ENCODE measurements at places on chromosomes 13 and 19. TPM values are rescaled to one million over a fixed set of nuclear protein-coding genes. Genes with fewer than 3 reads are reported as not detected.

The DLL3 gene
- total RNA-seq: 0.86 TPM

The KASH5 gene
- total RNA-seq: not detected

The KIR2DL4 gene
- total RNA-seq: not detected

The LHB gene
- total RNA-seq: 1.8 TPM

The LILRB5 gene
- total RNA-seq: not detected

DNA sequence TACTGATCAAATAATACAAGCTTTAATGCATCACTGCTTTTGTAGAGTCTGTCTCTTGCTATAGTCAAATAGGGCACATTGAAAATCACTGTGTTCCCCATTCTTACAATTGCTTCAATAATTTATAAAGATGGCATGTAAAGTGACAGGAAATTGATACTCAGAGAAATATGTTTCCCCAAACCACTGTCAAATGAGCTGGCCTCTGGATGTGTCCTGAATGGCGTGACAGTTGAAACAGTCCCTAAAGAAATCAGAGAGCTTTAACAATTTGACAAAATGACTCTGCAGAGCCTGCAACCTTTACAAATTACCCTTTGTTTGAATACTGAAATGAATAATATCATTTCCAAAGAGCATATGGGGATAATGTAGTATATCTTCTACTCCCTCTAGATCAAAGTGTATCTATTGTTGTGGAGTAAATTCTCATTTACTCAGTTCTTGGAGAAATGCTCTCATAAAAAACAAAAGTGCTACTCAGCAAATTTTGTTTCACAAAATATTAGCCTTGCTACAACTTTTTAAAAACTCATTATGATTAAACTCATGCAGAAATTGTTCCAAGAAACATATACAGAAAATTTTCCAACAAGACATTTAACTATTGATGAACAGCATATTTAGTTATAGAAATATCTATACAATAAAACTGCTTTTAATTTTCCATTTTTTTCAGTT lies 763.2 kb upstream of the SPRY2 start:
- no peak for DNase-seq

DNA sequence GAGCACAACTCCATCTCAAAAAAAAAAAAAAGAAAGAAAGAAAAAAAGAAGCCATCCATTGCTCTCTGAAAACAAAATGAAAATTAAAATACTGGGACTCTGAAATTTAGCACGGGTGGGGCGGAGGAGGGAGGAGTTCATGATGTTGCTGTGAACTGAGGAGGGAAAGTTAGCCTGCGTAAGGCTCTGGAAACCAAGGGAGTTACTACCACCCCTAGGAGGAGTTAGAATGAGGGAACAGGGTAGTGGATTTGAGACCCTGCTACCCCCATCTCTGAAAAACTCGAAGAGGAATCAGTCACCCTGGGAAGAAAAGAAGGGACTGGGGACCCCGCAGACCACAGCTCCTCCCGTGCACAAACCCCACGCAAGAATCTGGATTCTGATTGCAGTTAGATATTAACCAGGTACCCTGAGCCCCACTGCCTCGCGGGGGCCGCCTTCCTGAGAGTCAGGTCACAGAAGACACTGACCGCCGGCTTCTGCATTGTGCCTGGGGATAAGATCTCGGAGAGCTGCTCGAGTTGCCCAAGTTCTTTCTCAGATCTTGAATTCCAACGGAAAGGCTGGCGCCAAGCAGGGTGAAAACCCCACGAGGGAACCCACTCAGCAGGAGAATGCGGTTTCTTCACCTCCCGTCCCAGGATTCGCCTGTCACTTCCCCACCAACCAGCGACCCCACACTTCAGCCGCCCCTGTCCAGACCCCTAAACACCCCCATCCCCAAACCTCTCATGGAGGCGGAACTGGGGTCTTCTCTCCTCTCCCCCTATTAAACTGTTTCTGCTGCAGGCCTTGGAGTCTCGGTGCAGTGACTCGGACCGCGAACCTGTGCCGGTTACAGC lies 870 bp downstream of the ZNF442 start:
- peak; percentile 48 for DNase-seq

- no peak for DNase-seq
These were observed 321.3 kb downstream of the FOXO1 start for GRCh38 chr13:40345149-40345514.

GRCh38 chr13:90103099-90103784 lies 1244.2 kb upstream of the MIR17HG start:
- no peak for DNase-seq

DNA sequence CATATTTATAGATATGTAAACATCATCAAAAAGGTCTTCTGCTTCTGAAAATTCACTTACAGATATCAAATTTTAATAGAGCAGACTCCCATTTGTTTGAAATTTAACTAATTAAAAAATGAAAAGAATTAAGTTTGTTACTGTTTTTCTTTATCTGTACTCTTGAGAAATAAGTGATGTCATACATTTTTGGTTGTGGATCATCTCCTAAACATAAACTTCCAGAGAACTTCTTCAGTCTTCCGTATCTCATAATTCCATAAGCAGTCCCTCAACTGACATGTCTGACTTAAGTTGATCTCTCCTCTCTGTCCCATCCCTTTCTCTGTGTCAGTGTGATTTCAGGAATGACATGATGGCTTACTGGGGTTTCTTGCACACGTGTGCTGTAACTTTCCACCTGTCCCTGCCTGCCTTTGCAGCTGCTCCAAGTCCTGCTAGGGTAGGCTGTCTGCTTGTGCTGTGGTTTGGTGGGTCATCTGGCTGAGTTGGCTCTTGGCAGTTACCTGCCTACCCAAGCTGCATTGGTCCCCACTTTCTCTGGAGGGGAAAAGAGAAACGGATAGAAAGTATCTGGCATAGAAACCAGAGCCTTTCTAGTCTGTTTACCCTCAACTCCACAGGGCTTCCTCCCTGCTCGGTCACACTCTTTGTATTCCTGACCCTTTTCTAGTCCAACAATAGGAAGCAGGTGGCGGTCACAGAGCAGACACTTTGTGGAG lies 127.1 kb downstream of the GGACT start:
- no peak for DNase-seq

GRCh38 chr19:49624967-49625910 lies 14.7 kb downstream of the RRAS start:
- DNase-seq: no peak

DNA sequence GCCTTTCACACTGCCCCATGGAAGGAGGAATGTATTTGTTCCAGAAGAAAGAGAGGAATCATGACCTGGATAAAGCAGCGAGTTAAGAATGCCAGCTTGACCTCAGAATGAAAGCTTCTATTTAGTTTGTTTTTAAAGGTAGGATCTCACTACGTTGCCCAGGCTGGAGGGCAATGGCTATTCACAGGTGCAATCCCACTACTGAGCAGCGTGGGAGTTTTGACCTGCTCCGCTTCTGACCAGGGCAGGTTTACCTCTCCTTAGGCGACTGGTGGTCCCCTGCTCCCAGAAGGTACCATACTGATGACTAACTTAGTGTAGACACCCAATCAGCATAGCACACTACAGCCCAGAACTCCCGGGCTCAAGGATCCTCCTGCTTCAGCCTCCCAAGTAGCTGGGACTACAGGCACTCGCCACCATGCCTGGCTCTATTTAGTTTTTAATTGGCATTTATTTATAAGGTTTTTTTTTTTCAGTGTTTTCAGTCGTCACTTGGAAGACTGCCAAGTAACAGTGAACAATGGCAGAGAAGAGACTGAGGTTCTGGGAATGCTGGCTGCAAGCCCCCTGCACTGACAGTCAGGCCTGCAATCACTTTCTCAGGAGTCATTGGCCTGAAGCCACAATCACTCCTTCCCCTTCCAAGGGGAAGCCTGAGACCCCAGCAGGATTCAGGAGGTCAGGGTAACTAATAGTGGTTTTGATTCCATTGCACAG lies 73.1 kb downstream of the EPS15L1 start:
- peak; percentile 25 for DNase-seq

DNA sequence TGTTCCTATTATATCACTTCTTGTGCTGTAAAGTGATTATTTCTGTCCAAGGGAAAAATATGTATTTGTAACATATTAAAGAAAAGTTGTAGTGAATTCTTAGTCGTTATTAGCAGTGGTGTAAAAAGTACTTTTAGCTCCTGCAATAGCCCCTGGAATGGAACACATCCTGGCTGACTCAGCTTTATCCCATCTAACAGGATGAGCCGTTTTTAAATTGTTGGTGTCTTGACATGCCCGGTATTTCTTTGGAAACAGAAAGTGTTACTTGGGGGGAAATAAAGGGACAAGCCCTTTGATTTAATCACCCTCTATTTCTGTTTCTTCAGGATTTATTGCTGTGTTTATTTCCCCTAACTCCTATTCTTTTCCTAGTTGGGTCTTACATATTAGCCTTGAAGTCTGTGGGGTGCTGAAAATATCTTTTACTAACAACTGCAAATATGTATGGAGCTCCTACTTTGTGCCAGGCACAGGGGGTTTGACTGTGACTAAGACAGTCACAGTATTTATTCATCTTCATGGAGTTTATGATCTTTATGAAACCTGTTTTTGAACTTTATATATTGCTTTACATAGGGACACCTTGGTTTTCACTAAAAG lies 17.9 kb downstream of the COG3 start:
- no peak for DNase-seq

DNA sequence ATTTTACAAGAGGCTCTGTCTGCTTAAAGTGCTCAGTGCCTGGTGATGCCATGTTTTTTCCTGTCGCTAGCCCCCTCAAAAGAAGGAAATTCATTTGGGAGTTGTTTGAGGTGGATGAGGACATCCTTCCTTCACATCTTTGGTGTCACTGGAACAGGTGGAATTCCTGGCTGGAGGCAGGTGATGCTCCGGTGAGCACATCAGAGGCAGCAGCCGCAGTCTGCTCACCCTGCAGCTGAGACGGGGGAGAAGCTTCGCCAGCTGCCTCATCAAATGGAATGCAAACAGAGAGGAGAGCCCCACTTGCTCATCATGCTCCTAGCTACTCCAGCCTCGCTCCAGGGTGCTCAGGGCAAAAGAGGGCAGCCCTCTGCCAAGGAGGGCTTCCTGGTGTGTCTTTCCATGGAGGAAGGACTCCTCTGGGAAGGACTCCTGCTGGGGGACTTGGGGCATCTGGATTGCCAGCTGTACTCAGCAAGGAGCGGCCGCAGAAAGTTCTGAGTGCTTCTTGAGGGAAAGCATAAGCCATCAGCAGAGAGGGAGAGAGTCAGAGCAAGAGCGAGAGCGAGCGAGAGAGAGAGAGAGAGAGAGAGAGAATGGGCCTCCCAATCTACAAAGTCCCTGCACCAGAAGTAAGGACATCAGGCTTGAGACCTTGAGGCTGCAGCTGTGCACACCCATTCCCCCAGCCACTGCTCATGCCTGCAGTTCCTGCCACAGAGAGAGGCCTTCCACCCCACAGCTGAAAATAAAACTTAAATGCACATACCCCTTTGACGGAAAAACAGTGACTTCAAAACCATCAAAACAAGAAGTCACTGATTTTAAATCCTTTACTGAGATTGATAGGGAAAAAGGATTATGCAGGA lies 74.3 kb upstream of the UBL3 start:
- peak; percentile 81 for DNase-seq

- no peak for DNase-seq
These were observed 45.7 kb upstream of the CCNE1 start for GRCh38 chr19:29766100-29766499.

- DNase-seq: no peak
These were observed 6.8 kb downstream of the TMED1 start for GRCh38 chr19:10828981-10829821.

GRCh38 chr13:65943024-65943423 lies 1287.1 kb downstream of the PCDH9 start:
- DNase-seq: no peak

DNA sequence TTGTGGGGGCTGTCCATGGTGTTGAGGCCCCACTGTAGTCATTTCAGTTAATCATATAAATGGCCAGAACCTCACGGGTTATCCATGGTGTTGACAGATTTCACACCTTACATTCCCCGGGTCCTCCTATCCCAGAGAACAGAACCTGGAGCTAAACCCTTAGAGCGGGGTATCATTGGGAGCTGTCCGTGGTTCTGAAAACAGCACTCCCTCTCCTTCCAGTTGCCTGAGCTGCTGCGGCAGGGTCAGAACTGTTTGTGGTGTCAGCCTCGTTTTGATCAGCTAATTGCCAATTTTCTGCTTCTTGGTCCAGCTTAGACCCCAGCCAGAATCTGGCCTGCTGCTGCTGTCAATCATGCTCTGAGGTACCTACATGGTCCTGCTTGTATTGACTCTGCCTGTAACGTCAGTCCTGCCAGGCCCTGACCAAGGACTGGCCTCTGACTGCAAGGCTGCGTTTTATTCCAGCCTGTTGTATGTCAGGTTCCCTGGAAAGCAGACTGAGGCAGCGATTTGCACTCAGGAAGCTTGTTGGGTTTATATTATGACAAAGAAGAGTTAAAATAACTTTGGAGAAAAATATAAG lies 55.8 kb upstream of the KCTD15 start:
- DNase-seq: peak; percentile 38

GRCh38 chr19:33675501-33676124 lies 53.9 kb downstream of the CHST8 start:
- DNase-seq: no peak

DNA sequence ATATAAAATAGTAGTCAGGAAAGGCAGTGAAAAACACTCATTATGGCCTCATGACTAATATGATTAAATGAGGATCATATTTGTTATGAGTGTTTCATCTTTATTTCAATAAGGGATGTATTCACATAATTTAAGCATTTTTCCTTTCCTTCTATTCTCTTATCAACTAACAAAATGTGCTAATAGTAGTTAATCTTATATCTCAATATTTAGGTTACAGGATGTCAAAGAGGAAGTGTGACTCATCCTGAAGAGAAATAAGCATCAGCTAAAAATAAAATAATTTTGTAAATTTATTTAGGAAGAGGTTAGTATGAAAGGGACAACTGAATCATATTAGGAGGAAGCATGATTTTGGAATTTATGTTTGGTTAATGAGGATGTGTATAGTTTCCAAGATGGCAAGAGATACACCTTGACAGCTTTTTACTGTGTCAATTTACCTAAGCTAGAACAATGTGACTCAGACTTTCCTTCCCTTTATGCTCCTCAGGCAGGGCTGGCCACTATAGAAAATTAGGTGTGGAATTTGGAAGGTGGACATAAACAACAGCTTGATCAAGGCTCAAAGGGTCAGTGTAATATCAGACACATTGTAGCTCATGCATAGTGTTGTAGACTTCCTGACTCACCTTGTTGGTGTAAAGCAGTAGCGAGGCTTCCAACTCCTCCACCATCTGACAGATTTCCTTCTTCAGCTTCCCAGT lies 172.7 kb downstream of the SLITRK1 start:
- DNase-seq: no peak
